ENCODE measurements at places on chromosomes 2 and 18.

DNA sequence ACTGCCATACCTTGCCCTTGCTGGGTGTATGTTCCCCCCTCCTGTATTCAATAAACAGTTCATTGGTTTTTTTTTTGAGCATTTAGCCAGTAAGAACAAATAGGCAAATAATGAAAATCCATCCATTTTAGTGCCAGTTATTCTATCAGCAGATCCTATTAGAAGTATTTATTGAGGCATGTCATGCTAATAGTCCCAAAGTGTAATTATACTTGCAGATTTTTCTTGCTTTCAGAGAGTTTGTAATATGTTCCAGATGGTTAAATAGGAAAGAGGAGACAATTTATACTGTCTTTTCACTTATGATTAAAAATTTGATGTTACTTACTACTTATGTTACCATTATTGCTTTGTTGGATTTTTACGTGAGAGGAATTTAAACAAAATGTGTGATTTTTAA is 127.6 kb downstream of the NCOA1 start:
- no peak for DNase-seq

DNA sequence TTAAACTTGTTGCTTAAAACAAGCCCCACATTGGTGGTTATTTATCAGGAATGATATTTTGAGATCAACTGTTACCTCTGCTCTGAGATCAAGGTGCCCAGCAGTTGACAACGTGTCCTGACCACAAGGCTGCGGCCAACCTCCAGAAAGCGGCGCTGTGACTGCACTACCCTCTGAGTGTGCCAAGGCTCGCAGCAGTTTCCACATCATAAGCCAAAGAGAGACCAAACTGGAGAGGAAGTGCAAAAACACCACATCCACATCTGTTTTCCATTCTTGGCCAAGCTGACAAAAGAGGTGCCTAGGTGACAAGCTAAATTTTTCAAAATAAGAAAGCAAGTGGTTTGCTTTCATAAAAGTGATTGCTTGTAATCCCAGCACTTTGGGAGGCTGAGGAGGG is 410.8 kb upstream of the POU3F3 start:
- DNase-seq: no peak

DNA sequence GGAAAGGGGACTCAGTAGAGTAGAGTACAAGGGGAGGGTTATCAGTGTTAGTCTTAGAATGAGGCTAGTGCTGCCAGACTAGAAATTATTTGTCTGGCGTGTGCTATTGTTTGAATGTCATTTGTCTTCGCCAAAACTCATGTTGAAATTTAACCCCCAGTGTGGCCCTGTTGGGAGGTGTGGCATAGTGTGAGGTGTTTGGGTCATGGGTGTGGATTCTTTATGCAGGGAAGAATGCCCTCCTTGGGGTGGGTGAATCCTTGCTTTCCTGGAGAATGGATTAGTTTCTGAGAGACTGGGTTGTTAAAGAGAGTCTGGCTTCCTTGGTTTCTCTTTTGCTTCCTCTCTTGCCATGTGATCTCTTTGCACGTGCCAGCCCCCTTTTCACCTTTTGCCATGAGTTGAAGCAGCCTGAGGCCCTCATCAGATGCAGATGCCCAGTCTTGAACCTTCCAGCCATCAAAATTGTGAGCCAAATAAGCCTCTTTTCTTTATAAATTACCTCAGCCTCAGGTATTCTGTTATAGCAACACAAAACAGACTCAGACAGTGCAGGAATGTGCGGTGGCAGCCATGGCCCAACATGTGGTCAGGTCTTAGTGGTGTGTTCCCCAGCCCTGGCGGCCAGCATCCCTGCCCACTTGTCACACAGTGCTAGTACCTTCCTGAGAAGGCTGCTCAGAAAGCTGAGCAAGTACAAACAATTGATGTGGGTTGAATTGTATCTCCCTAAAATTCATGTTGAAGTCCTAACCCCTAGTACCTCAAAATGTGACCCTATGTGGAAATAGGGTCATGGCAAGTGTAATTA is 48.4 kb upstream of the NAB1 start:
- DNase-seq: no peak

- DNase-seq: peak; percentile 25
Observed at GRCh38 chr2:88187038-88187676, 17.0 kb downstream of the THNSL2 start.

GRCh38 chr2:45450634-45451033 is 160.4 kb downstream of the SRBD1 start:
- DNase-seq: no peak

GRCh38 chr18:7847357-7848053 is 280.4 kb downstream of the PTPRM start:
- DNase-seq: no peak

GRCh38 chr2:11829324-11829946 is 83.0 kb downstream of the LPIN1 start:
- DNase-seq: peak; percentile 30

GRCh38 chr2:146927080-146927711 is 917.6 kb upstream of the ACVR2A start:
- no peak for DNase-seq

- DNase-seq: no peak
Observed at GRCh38 chr2:15814403-15814802, 125.9 kb upstream of the MYCN start.

All from GM12891 (cell line).